KG1 (cell line): ENCODE measurements at places on chromosomes 7 and 10.

- no peak for DNase-seq
Observed at GRCh38 chr7:53466371-53466770, 430.9 kb downstream of the POM121L12 start.

GRCh38 chr10:33412653-33413361 is 78.3 kb upstream of the NRP1 start:
- no peak for DNase-seq

- DNase-seq: no peak
Observed at GRCh38 chr10:3178042-3178441, 5.5 kb upstream of the PITRM1 start.

DNA sequence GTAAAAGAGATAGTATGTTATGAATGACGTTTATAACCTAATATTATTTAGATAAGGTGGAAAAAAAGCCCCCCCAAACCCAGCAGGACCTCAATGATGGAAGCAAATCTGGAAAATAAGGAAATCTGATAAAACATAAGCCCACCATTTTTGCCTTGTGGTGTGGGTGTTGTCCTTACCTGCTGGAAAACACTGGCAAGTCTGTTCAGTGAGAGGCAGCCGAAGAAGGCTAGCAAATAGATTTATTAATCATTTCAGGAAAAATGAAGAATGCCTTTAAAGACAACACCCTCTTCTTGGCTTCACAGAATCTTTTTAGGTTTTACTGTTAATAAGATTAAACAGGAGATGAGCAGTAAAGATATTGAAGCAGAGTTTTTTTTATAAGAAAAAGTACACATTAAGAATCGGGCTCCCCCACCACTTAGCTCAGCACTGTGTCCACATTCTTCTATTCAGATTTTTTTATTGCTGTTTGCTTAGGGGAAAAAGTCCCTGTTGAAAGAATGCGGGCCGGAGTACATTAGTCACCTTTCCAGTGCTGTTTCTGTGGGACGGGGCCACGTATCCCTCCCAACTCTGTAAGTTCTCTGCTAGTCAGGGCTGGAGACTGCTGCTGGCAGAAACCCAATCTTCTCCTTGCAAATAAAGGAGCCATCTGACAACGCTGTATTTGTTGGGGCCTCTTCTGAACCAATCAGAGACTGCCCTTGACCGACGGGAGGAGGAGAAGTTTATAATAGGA is 104.1 kb downstream of the EVX1 start:
- DNase-seq: no peak

DNA sequence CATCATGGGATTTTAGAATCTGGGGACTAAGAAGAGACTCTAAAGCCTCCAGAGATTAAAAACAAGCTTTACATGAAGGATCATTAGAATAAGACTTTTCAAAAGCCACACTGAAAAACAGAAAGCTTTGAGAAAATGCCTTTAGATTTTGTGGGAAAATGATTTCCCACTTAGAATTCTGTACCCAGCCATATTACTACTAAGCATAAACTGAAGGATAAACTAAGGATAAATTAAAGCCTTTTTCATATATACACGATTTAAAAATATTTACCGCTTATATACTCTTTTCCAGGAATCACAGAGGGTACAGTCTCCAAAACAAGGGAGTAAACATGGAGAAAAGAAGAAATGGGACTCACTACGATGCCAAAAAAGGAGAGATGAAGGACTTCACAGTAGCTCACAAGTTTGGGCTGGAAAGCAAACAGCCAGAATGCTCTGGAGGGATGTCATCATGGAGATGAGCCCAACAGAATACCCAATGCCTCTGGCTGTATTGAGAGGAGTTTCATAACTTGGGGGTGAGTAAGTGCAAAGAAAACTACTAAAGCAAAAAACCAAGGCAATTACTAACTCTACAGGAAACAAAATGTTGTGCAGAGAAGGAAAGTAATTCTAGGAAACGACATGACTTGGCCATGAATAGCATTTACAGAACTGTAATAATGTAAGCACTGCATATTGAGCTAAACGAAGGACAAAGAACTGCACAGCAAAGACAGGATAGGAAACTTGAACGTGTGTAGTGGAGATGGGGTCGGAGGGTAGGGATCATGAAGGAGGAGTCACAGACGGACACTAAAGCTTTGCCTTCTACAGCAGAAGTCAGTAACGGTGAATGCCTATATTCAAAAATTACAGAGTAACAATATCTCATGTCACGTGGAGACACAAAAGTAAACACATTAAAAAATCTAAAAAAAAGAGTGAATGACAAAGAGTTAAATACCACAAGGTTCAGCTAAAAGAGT is 61.4 kb upstream of the ASAH2 start:
- no peak for DNase-seq

GRCh38 chr7:48139459-48139858 is 31.8 kb upstream of the ABCA13 start:
- DNase-seq: no peak

DNA sequence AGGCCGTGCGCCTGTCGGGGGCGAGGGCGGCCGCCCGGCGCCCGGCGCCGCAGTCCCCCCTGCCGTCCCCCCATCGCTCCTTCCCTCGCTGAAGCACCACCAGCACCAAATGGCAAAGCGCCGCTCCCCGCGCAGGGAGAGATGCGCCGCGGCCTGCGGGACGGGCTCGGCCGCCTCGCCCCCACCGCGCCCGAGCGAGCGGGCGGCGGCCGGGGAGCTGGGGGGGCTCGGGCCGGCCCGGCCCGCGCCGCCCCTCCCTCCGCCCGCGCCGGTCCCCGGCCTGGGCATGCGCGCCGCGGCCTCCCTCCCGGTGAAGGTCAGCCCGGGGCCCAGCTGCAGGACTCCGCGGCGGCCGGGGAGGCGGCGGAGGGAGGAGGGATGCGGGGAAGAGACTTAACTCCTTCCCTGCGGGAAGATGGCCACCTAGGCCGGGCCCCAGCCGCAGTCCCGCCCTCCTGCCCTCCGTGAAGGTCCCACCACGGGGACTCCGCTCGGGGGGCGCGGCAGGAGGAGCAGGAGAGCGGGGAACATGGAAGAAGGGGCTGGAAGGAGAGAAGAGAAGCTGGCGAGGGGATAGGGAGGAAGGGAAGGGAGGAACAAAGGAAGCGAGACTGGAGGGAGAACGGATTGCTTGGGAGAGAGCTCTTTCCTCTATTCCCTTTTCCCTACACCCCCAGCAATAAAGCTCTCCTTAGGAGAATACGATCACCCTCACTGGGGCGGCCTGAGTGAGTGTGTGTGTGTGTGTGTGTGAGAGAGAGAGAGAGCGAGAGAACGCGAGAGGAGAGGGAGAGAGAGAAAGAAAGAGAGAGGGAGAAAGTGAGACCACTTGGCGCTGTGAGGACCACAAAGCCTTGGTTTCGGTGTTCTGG is 3.4 kb upstream of the SMARCD3 start:
- no peak for DNase-seq

GRCh38 chr7:128885370-128886187 is 22.9 kb downstream of the ATP6V1F start:
- DNase-seq: no peak

DNA sequence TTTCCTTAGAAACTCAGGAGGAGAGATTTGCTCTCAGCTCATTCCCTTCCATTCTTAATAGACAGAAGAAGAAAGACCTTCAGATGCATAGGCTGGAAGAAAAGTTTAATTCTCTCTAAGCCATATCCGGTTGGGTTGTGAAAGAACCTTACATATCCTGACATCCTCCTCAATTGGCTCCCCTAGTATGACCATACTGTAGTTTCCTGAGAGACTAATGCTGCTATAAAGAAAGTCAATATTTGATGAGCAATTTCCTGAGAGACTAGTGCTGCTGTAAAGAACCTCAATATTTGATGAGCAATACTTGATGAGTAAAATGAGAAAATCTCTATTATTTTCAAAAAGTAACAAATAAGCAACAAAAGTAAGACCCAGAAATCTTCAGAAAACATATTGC is 888.5 kb upstream of the SORCS1 start:
- no peak for DNase-seq

DNA sequence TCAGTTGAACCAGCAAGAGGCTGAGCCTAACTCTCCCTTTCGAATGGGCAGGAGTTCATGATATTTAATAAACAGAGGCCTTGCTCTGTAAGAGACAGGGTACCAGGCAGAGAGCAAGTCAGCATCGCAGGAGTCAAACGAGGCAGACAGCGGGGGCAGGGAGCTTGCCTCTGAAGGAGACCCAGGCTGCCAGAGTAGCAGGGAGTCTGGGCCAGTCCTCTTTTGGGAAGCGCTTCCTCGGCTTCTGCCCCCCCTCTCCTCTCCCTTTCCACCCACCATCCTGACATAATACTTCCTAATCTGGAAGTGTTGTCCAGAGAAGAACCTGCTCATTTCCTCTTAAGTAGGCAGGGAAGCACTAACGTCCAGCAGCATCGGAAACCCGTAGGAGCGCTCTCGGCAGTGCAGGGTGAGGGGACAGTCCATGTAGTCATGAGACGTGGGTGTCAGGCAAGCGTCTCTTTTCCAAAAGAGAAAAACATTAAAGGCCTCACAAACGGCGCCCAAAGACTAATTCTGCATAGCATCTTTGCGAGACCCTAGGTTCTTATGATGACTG is 171.1 kb downstream of the EGFR start:
- no peak for DNase-seq

GRCh38 chr7:149773446-149774236 is at the start of gene ZNF467:
TSS of gene ZNF467 (minus strand) at chr7:149773588. CDS start at chr7:149771032, 2,556 bp downstream.
- DNase-seq: no peak

DNA sequence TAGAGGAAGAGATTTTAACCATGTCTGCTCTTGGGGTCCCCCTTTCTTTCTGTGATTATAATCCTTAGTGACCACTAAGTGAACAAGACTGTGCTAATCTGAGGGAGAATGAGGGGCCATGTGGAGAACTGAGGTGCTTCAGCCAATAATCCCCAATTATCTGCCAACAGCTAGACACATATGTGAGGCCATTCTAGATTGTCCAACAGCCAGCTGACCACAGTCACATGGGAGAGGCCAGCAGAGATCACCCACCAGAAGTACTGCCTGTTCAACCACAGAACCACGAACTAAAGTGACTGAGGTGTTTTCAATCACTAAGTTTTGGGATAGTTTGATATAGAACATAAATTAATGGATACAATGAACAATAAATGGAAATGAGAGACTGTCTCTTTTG is 74.3 kb downstream of the SEMA3E start:
- DNase-seq: no peak

DNA sequence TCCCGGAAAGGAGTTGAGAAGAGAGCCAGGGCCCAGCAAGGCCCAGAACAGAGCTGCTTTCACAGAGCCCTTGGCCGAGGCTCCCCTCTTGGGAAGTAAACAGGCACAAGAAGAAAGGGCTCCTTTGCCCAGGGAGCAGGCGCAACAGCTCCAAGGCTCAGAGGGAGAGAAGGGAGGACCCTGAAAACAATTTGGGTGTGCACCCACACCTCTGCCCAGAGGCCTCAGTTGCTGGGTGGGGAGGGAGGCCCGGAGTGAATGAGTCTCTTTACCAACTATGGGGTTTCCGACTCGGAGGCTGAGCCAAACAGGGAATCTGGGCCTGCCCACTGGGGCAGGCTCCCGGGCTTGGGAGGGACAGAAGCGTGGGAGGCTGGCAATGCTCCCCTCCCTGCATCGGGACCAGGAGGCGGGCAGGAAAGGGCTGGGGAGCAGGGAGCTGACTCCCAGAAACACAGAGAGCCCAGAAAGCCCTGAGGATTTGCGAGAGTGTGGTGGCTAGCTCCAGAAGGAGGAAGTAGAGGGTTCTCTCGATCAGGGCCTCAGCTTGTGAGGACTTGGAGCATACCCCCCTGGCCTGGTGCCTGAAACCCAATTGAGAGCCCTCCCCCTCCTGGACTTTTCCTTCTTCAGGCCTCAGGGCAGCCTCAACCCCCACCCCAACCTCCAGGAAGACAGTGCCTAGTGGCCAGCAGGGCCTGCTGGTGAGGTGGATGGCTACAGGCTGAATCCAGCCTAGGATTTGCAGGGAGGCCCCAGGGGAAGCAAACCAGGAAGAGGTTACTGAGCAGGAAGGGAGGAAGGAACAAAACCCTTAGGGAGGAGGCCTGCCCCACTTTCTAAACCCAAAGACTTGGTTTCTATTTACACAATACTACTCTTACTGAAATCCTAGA is 6.2 kb downstream of the C10orf105 start:
- no peak for DNase-seq

DNA sequence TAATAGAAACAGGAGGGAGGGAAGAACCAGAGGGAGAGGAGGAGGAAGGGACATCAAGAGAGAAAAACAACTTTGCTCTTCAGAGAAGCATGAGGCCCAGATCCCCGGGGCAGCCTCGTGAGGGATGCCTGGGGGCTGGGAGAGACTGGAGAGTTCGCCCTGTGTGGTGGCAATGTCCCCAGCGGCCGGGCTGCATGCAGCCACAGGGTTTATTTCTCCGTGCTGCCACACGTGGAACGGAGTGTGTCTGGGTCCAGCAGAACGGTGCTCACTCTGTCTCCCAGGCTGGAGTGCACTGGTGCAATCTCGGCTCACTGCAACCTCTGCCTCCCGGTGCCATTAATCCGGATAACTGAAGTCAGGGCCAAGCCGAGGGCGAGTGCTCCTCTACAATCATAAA is 257.7 kb downstream of the ACTR3B start:
- DNase-seq: no peak

GRCh38 chr7:128398016-128398840 is 11.6 kb downstream of the IMPDH1 start:
- no peak for DNase-seq

GRCh38 chr7:105014693-105015389 is 836 bp downstream of the KMT2E start:
- DNase-seq: no peak

DNA sequence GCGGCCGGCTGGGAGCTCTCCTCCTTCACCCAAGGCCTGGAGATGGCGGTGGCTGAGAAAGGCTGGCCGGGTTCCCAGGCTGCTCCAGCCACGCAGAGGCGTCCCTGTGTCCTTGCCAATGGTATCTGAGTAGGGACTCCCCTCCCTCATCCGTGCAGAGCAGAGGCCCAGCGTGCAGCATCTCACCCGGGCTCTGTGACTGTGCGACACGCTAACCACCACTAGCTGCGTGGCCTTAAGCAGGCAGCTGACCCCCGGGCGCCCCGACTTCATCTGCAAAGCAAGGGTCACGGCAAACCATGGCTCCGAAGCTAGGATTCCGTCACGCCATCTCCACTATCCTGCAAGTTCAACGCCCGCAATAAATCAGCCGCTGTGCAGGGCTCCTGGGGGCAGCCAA is 47.2 kb upstream of the TNRC18 start:
- no peak for DNase-seq

- DNase-seq: no peak
Observed at GRCh38 chr7:22075561-22075960, 129.9 kb upstream of the CDCA7L start.

DNA sequence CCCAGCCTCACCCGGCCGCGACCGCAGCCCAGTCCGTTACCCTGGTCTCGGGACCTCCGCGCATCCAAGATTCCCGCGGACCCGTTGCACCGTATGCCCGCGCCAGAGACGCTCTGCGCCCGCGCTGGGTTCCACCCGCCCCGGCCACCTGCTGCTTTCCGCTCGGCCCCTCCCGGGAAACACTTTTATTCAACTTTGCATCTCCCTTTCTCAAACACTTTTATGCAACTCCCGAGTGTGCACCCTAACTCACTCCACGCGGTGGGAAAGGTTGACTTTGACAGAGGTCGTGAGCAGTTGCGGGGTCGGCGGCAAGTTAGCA is at the start of gene ODAD2:
ODAD2 (minus strand) TSS at position 126 of the 322 bp plus-strand sequence. CDS start 3,937 bp downstream, outside the sequence.
- no peak for DNase-seq
